Renal cortical epithelial cell (primary cell): ENCODE measurements at places on chromosomes 2 and 18. TPM values are rescaled to one million over a fixed set of nuclear protein-coding genes. Genes with fewer than 3 reads are reported as not detected.
A peak's percentile ranks its signal among the peaks of the same experiment; 100 is the strongest.

DNA sequence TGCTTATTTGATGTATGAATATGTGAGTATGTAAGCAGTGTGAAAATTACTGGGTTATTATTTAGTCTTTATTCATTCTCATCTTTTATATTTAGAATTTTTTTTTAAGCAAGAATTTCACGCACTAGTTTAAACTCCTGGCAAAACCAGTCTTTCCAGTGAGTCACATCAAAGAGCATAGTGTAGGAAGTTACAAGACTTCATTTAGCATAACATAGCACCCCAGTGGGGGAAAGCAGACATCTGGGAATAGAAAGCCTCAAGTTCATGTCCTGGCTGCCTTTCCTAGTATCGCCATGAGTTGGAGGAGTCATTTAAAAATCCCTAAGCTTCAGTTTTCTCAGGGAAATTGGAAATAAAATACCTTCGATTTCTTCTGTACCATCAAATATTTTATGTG is 408.3 kb downstream of the NUP35 start:
- DNase-seq = no peak

DNA sequence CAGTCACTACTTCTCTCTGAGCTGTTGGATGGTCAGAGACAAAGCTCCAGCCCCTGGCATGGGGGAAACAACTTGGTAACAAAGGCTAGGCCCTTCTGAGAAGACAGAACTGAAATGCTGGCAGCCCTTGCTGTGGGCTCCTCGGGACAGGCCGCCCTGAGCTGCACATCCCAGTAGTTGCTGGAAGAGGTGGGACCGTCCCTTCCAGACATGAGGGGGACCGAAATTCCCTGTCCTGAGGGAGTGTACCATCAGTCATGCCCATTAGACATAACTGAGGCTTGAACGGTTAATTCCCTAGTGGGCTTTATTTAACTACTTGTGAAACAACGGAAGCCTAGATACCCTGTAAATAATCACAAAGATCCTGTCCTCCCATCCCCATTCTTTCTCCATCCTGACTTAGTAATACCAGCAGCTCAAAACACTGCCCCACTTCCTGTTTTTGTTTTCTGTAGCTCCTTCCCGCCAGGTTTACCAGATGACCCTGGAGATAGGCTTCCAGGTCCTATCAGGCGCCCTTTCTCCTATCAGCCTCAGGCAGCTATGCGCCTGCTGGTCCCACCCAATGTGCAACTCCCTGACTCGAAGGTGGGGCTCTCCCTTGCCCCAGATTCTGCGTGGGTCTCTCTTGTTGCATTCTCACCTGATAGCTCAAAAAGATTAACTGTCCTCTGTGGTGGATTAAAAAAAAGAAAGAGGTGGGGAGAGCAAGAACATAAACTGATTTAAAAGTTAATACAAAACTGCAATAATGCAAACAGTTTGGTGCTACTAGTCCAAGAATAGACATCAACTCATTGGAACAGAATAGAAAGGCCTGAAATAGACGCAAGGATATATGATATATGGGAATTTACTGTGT is 37.0 kb upstream of the NT5DC4 start:
- no peak for DNase-seq

DNA sequence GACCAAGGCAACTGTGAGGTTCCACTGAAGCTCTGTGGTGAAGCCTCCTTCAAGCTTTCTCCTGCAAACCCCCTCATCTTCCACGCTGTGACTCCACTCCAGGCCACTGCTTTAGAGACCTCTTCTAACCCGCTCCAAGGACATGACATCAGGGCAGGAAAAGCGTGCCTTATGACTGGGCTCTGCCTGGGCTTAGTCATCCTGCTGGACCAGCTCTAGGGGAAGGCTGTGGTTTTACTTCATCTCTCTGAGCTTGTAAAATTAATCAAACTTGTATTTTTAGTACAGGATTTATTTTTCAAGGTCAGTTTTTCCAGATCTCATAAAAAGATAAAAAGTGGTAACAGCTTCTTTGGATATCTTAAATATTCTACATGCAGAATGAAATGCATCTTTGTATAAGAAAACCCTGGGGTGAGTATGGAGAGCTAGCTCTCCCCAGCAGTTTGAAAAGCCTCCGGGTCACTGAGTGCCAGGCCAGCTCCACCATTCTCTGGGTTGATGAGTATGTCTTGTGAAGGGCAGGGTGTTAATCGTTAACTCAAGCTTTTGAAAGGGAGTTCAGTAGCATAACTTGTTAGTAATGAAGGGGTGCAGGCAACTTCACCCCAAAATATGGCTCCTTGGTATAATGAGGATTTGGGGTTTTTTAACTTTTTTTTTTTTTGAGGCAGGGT is 33.1 kb upstream of the YPEL5 start:
- peak; percentile 89 for DNase-seq

GRCh38 chr2:198795419-198795818 is 662.3 kb downstream of the SATB2 start:
- DNase-seq = no peak

The FBXO15 gene
- total RNA-seq = 1.7 and 3.4 TPM in 2 replicates

DNA sequence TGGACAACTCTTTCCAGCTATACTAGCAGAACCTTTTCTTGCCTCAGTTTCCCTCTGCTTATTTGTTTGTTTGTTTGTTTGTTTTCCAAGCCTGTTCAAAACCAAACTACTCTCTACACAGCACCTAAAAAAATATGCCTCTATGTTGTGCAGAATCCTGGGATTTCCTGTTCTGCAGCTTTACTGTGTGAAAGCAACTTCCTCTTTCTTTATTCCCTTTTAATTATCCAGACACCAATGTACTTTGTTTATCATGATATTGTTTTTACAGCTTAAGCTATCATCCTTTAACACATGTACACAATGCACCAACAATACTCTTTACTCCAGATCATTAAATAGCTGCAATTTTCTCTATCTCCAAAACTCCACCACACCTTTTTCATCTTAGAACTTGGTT is 259.5 kb downstream of the EPHA4 start:
- DNase-seq = no peak
